ENCODE measurements at places on chromosomes 4 and X.
A peak's percentile ranks its signal among the peaks of the same experiment; 100 is the strongest.

GRCh38 chr4:152165846-152166245, 370.0 kb downstream of the FBXW7 start:
- H3K27ac ChIP-seq = no peak overlapping the region
- no peaks in the 10 kb centered on the region for H3K27me3 ChIP-seq
- no peaks in the 10 kb centered on the region for H3K4me1 ChIP-seq
- no peak for DNase-seq
- H3K4me3 ChIP-seq = no peak overlapping the region

DNA sequence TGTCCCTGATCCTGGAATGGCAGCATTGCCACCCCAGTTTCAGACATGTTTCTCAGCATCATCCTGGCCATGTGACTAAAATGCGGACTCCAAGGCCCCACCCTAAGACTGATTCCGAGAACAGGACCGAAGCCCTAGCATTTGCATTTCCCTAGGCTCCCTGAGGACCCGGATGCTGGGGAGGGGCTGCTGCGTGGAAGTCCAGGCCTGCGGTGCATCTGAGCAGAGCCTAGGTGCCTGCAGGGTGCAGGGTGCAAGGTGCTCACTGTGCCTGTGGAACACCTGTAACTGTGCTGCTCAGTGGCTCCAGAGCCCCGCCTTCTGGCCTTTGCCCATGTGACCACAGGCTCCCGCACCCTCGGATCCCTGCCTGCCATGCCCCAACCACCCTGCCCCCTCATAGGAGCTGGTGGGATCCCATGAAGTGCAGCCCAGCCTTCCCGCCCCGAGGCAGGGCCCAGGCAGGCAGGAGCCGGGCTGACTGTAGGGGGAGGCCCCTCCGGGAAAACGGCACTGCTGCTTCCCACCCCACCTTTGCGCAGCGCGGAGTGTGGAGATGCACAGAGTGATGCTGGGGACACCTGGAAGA, 14.9 kb downstream of the PNMA6F start:
- H3K27me3 ChIP-seq = no peaks in the 10 kb centered on the region
- H3K4me3 ChIP-seq = no peak overlapping the region
- no peaks in the 10 kb centered on the region for H3K4me1 ChIP-seq
- no peak for DNase-seq

GRCh38 chrX:11329021-11329420, 35.8 kb downstream of the AMELX start:
- no peaks in the 10 kb centered on the region for H3K36me3 ChIP-seq
- no peaks in the 10 kb centered on the region for H3K27me3 ChIP-seq
- H3K27ac ChIP-seq = no peak overlapping the region

- H3K4me3 ChIP-seq = no peak overlapping the region
- H3K4me1 ChIP-seq = no peaks in the 10 kb centered on the region
- no peak overlapping the region for H3K27ac ChIP-seq
- no peaks in the 10 kb centered on the region for H3K36me3 ChIP-seq
These were observed 17.8 kb upstream of the CPEB2 start for GRCh38 chr4:14984448-14984847.

DNA sequence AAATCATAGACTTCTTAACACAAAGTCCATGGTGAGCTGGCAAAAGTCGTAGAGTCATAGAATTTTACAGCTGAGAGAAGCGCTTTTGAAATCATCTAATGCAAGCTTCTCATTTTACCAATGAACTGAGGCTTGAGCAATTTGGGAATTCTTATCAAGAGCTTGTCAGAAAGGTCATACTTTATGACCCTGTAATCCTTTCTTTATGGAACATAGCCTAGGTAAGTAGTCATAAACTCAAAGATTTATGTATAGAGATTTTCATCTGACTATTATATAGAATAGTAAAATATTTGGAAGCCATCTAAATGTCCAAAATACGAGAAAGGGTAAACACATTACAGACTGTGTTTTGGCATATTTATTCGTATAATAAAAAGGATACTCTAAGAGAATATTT, 563.5 kb downstream of the PCDH7 start:
- no peaks in the 10 kb centered on the region for H3K36me3 ChIP-seq
- no peak for DNase-seq
- H3K4me3 ChIP-seq = no peak overlapping the region
- H3K4me1 ChIP-seq = no peaks in the 10 kb centered on the region
- H3K27me3 ChIP-seq = no peaks in the 10 kb centered on the region

- peak overlapping the region; percentile 56 for H3K27ac ChIP-seq
- no peak overlapping the region for H3K4me3 ChIP-seq
- DNase-seq = no peak
- H3K36me3 ChIP-seq = no peaks in the 10 kb centered on the region
- no peaks in the 10 kb centered on the region for H3K27me3 ChIP-seq
These were observed 131.8 kb upstream of the LIMCH1 start for GRCh38 chr4:41406113-41406516.

GRCh38 chr4:145614233-145614610, 5.0 kb upstream of the MMAA start:
- no peak for DNase-seq
- H3K4me3 ChIP-seq = no peak overlapping the region
- H3K4me1 ChIP-seq = peaks cover 12% of the 10 kb centered on the region
- H3K27ac ChIP-seq = no peak overlapping the region
- H3K36me3 ChIP-seq = no peaks in the 10 kb centered on the region

- no peaks in the 10 kb centered on the region for H3K36me3 ChIP-seq
- DNase-seq = no peak
- H3K27me3 ChIP-seq = no peaks in the 10 kb centered on the region
These were observed 13.7 kb upstream of the AREG start for GRCh38 chr4:74431113-74431826.

DNA sequence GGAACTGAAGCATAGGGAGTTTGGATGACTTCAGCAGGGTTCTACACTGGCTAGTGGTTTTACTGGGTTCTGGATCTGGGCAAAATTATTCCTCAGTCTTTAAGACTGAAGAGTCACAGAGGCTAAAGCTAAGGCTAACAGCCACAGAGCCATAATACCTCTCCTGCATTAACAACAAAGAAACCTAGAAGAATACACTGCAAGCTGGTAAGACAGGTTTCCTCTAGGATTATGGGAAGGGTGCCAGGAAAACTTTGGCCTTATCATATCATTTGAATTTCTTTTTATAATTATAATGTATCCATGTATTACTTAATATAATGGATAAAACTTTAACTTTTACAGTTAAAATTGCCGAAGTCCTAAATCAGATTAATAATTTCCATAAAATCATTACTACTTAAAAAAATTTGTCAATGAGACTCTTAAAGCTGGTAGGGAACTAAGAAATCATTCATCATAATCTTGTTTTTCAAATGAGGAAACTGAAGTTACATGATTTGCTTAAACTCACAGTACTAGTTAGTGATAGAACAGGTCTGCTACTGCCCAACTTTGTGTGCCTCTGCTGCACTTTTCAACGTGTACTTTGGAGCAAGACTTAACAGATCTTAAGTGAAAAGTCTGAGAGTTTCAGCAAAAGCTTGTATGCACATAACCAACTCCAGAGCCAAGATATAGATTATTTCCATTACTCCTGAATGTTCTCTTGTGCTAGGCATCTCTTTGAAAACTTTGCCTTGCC, 24.2 kb upstream of the PGRMC2 start:
- no peaks in the 10 kb centered on the region for H3K27me3 ChIP-seq
- peak overlapping the region; percentile 7 for H3K27ac ChIP-seq
- H3K36me3 ChIP-seq = no peaks in the 10 kb centered on the region
- no peak overlapping the region for H3K4me3 ChIP-seq

DNA sequence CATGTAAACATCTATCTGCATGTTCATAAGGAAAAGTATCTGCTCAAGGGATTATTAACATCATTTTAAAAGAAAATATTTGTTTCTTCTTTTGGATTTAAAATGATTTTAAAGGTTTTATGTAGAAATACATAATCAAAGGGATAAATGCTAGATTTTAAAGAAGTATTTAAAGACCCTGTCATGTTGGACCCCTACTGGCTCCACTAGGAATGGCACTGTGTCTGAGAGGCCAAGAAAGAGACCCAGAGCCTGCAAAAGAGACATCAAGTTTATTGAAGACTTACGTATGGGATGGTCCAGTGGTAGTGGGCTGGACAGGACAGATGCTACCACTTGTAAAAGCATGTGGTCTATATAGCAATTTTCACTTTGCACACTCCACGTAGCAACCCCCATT, 78.7 kb upstream of the PCDH18 start:
- H3K4me1 ChIP-seq = no peaks in the 10 kb centered on the region
- DNase-seq = peak; percentile 7
- H3K4me3 ChIP-seq = no peak overlapping the region
- no peaks in the 10 kb centered on the region for H3K36me3 ChIP-seq
- no peaks in the 10 kb centered on the region for H3K27me3 ChIP-seq

- no peak overlapping the region for H3K4me3 ChIP-seq
- no peaks in the 10 kb centered on the region for H3K36me3 ChIP-seq
- H3K27ac ChIP-seq = no peak overlapping the region
- H3K4me1 ChIP-seq = no peaks in the 10 kb centered on the region
- no peak for DNase-seq
These were observed 204.5 kb downstream of the SLC7A11 start for GRCh38 chr4:138037696-138038095.

DNA sequence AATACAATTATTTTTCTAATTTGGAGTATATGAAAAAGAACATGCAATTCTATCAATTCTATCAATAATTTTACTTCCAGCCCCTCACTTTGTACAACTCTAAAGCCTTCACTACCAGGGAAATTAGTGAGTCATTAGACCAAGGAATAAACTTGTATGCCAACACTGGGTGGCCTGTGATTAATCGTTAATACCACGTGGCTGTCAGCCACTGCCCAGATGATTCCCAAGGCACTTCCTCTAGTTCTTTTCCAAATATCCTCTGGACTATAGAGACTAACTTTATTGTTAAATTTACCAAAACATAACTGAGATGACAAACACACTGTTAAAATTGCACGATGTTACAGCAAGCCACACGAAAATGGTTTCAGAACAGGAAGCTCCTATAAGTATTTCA, 45.7 kb downstream of the MID1 start:
- H3K36me3 ChIP-seq = no peaks in the 10 kb centered on the region
- no peaks in the 10 kb centered on the region for H3K4me1 ChIP-seq
- no peak for DNase-seq
- H3K27me3 ChIP-seq = no peaks in the 10 kb centered on the region

GRCh38 chrX:45849261-45849862, 648.7 kb upstream of the DIPK2B start:
- no peak overlapping the region for H3K4me3 ChIP-seq
- H3K27me3 ChIP-seq = no peaks in the 10 kb centered on the region
- no peaks in the 10 kb centered on the region for H3K36me3 ChIP-seq
- H3K4me1 ChIP-seq = no peaks in the 10 kb centered on the region

DNA sequence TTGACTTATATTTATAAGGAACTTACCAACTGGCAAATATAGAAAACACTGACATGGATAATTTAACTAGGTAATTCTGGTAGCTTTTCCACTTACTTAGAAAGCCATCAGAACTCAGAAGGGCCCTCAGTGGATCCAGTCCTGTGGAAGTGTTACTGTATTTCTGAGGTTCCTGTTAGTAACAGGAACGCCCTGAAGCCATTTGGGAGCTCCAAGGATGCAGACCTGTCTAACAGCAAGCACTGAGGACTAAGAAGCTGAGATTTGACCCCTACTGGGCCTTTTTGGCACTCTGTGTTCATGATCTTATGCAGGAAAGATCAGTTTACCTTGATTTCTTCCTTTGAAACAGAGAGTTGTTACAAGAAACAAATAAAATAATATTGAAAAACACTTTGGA, 46.0 kb upstream of the TLL1 start:
- H3K4me3 ChIP-seq = no peak overlapping the region
- no peak for DNase-seq
- no peaks in the 10 kb centered on the region for H3K36me3 ChIP-seq
- H3K27ac ChIP-seq = no peak overlapping the region

- H3K36me3 ChIP-seq = no peaks in the 10 kb centered on the region
- DNase-seq = no peak
- no peaks in the 10 kb centered on the region for H3K27me3 ChIP-seq
These were observed 17.5 kb downstream of the PRSS12 start for GRCh38 chr4:118335324-118335723.

GRCh38 chr4:188190461-188190860, 51.2 kb downstream of the TRIML1 start:
- no peaks in the 10 kb centered on the region for H3K36me3 ChIP-seq
- no peak for DNase-seq
- H3K27ac ChIP-seq = no peak overlapping the region
- no peaks in the 10 kb centered on the region for H3K4me1 ChIP-seq

- no peak for DNase-seq
- H3K4me3 ChIP-seq = no peak overlapping the region
- no peak overlapping the region for H3K27ac ChIP-seq
- H3K36me3 ChIP-seq = no peaks in the 10 kb centered on the region
These were observed 13.2 kb upstream of the TMEM165 start for GRCh38 chr4:55382488-55383003.

GRCh38 chr4:85243857-85244256, 231.1 kb upstream of the ARHGAP24 start:
- H3K27ac ChIP-seq = no peak overlapping the region
- no peaks in the 10 kb centered on the region for H3K36me3 ChIP-seq
- no peaks in the 10 kb centered on the region for H3K4me1 ChIP-seq
- no peak overlapping the region for H3K4me3 ChIP-seq
- H3K27me3 ChIP-seq = no peaks in the 10 kb centered on the region
- DNase-seq = no peak

DNA sequence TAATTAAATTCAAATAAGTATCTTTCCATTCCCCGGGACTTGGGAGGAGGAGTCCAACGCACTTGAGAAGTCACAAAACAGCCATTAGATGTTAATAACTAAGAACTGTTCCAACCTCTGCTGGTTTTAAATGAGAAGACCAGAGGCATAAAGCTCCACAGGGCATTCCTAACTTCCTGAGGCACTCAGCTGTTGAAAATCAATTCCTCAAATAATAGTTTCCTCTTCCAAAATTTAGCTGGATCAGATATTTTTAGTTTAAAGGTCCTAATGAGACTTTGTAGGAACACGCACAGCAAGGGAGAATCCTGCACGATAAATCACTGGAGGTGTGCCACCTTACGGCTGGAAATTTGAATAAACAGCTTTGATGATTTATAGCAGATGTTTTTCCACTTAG, 504.3 kb upstream of the ZFP42 start:
- DNase-seq = no peak
- no peak overlapping the region for H3K27ac ChIP-seq
- no peak overlapping the region for H3K4me3 ChIP-seq
- no peaks in the 10 kb centered on the region for H3K36me3 ChIP-seq

All from thyroid gland (tissue), 4 donors.